ENCODE measurements at places on chromosomes 7 and 10.

- DNase-seq, result no peak
These were observed 24.6 kb upstream of the GTPBP4 start for GRCh38 chr10:963655-964054.

GRCh38 chr10:108362961-108363360 lies 1198.5 kb upstream of the SORCS1 start:
- DNase-seq, result no peak

DNA sequence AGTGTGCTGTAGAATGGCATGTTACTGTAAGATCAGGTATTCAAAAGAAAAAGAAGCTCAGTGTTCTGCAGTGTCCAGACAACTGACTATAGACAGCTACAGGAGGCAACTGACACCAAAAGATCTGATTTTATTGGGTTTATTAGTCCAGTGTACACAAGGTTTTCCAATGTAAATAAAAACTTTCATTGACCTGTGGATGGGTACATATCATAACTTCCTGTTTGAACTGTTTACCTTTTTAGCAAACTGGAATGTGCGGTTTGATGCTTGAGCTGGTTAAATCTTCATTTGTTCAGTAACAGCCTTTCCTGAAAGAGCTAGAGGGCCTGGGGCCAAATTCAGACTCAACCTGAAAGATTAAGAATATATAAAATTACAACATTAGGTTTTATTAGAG lies 172.6 kb upstream of the SP8 start:
- DNase-seq, result no peak

DNA sequence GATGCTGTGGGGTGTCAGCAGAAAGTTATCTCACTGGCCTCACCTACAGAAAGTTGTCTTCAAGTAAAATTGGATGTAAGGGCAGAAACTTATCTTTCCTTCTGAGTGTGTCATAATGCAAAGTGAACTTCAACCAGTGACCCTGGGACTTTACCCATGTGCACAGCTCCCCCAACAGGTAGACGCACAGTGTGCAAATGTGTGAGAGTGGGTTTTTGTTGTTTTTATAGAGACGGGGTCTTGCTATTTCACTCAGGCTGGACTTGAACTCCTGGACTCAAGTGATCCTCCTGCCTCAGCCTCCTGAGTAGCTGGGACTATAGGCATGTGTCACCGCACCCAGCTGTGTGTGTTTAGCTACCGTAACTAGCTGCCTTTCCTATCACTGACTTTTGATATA lies 6.4 kb upstream of the KAZALD1 start:
- DNase-seq, result no peak

GRCh38 chr7:22168129-22168634 lies 188.8 kb downstream of the RAPGEF5 start:
- DNase-seq, result no peak

GRCh38 chr7:30896783-30897637 lies 14.6 kb upstream of the AQP1 start:
- no peak for DNase-seq

All from brain pericyte (primary cell).